ENCODE measurements at places on chromosomes 2 and 18.

- no peak for DNase-seq
These were observed 67.2 kb downstream of the KCTD1 start for GRCh38 chr18:26480897-26481795.

GRCh38 chr18:13826209-13826608 lies 2.3 kb downstream of the MC5R start:
- DNase-seq: no peak

- DNase-seq: no peak
These were observed 89.1 kb upstream of the ID2 start for GRCh38 chr2:8592736-8593135.

DNA sequence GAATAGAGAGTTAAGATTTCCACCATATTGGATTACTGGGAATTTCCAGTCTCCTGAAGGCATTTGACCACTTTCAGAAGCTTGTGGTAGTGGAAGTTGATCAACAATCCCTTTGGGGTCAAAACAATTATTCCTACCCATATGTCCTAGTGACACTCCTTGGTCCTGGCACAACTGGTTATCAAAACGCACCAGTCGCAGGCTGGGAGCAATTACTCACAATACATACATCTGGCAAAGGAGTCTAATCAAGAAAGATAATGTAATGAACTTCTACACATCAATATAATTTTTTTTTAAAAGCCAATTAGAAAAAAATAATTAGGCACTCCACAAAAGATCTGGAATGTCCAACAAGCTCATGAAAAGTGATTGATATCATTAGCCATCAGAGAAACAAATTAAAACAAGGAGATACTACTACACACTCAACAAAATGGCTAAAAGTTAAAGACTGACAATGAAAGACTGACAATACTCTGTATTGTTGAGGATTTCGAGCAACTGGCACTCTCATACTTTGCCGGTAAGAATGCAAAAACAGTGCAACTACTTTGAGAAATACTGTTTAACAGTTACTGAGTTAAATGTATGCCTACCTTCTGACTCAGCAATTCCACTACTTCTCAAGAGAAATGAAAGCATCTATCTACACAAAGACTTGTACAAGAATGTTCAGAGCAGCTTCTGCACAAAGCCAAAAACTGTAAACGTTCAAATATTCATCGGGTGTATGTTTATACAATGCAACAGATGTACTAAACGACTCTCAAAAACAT lies 2.0 kb downstream of the INO80C start:
- no peak for DNase-seq

GRCh38 chr2:215407590-215408264 lies 28.1 kb downstream of the FN1 start:
- no peak for DNase-seq

- peak; percentile 14 for DNase-seq
These were observed 150.9 kb downstream of the CD8B2 start for GRCh38 chr2:106638043-106638442.

- DNase-seq: no peak
These were observed 193.5 kb downstream of the PRKCE start for GRCh38 chr2:45844796-45845457.

- no peak for DNase-seq
These were observed 67.0 kb downstream of the PSMG2 start for GRCh38 chr18:12769644-12770440.

DNA sequence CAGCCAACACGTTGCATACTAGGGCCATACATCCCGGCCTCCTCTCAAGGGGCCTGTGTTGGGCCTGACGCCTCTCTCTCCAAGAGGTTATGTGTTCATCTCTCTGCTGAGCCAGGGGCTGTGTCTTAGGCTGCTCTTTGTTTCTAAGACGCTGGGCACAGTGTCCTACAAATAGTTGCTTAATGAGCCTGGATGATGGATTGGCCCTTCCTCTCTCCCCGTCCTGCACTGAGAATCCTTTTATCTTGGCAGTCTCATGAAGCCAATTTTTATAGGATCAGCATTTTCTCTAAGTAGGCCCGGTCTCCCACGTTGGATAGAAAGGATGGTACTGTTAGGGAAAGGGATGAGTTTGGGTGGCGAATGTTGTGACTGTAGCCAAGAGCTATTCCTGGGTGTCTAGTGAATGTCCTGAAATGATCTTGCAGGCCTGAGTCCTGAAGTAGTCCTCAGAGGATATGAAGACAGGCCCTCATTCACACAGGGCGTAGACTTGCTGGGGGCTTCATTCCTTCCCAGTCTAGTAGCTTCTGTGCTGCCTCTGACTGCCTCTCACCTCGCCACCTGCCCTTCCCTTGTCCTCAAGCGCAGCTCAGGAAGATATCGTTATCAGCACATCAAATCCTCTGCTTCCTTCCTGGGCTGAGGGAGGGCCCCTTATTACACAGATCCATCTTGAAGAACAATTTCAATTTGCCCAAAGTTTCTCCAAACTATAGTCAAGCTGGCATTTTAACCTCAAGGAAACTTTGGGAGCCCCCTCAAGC lies 8.8 kb downstream of the LBH start:
- no peak for DNase-seq

DNA sequence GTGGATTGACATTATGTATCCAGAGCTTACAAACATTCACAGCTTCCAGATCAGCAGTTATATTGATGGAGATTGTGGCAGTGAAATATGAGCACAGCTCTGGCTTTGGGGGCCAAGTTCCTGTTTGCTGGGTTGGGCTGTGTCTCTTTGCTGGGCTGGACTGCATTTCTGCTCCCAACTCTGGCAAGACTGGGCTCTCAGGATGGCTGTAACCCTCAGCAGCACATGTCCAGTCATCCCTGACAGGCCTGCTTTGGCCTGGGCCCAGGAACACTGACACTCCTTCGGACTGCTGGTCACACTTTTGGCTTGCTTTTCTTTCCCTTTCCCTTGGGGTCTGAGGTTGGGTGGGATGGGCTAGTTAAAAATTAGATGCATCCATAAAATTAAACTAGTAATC lies 17.9 kb upstream of the VPS4B start:
- DNase-seq: no peak
